ENCODE measurements at places on chromosomes 6 and 20.
A peak's percentile ranks its signal among the peaks of the same experiment; 100 is the strongest.

DNA sequence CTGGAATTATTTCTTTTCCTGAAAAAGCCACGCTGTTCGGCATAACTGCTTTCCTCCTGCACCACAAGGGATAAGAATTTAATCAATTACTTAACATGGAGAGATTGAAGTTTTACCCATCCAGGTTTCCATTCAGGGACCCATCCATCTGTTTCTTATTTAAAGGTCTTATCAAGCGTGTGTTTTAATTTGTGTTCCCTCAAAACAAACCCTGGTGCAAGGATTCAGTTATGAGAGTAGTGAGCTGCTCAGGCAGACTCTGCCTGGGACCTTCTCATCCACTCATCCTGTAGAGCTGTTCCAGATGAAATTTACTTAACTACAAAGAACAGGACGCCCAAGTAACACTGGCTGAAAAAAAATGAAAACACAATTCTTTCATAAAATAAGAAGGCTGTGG, 97.8 kb downstream of the BANF2 start:
- no peak for DNase-seq

GRCh38 chr6:168320634-168321033, 1.1 kb upstream of the DACT2 start:
- no peak for DNase-seq

DNA sequence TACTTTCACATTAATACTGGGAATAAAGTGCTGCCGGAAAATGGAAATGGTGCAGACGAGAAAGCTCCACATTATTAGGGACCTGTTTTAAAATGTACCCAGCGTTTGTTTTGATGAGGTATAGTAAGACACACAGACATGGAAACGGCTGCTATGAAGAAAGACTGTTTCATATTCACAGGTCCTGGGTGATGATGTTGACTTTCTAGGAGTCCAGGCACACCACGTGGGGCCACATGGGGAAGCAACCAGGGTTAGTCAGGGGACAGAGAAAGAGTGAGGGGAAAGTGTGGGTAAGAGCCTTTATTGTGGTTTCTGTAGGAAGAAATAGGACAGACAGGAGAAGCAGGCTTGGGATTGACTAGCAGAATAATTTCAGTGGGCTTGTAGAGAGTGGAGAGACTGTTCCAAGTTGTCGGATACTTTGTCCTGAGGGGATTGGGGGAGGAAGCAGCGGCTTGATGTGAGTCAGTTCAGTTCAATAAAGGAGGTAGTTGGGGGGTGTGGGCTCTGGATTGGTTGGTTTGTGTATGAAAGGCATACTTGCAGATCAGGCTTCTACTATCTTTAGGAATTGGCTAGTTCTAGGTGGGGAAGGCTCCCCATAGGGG, 112.0 kb upstream of the MCHR2 start:
- DNase-seq: no peak

DNA sequence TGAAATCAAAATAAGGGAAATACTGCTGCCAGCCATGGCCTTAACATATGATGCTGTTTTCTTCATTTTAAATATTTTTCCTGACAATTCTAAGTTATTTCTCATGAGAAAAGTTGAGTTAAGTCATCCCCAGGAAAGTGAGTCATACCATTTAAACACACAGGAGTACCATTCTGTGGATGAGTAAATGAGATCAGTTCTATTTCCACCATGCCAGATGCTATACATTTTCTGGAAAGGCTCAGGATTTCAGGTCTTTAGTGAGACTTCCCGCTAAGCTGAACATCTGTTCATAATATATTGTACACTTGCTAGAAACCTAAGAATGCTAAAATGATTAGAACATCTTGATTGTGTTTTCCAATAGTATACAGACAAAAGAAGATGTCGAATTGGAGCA, 256.2 kb upstream of the MANEA start:
- no peak for DNase-seq

GRCh38 chr20:60238992-60239660, 280.9 kb downstream of the CDH26 start:
- DNase-seq: no peak

DNA sequence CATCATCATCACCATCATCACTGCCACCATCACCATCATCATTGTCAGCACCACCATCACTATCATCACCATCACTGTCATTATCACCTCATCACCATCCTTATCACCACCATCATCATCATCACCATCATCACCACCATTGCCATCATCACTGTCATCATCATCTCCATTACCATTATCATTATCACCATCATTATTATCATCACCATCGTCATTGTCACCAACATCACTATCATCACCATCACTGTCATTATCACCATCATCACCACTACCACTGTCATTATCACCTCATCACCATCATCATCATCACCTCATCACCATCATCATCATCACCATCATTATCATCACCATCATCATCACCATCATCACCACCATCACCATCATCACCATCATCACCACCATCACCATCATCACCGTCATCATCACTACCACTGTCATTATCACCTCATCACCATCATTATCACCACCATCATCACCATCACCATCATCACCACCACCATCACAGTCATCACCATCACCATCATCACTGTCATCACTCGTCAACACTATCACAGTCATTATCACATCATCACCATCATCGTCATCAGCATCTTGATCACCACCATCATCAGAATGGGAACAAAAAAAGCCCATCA, 191.1 kb downstream of the TTLL2 start:
- no peak for DNase-seq

DNA sequence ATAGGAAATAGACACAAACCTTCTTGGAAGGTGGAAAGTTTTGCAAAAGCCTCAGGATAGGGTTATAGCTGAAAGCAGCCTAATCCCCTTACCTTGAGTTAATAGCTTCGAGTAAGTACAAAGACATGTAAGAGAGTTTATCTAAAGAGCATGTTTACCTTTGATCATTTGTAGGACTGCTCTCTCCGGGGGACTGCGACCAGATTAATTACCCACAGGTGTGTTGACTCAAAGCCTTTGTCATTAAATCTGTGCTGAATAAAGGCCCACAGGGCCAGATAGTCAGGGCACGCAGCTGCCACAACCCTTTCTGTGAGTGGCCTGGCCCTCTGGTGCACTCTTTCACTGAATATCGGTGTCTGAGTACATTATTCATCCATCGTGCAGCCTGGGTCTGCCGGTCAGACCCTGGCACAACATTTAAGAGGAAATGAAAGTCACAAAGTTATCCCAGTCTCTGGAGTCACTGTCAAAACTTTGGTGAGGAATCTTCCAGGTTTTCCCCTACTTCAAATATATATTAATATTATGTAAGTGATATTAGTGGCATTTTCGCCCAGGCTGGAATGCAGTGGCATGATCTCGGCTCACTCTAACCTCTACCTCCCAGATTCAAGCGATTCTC, 5.4 kb upstream of the MICA start:
- peak; percentile 12 for DNase-seq

DNA sequence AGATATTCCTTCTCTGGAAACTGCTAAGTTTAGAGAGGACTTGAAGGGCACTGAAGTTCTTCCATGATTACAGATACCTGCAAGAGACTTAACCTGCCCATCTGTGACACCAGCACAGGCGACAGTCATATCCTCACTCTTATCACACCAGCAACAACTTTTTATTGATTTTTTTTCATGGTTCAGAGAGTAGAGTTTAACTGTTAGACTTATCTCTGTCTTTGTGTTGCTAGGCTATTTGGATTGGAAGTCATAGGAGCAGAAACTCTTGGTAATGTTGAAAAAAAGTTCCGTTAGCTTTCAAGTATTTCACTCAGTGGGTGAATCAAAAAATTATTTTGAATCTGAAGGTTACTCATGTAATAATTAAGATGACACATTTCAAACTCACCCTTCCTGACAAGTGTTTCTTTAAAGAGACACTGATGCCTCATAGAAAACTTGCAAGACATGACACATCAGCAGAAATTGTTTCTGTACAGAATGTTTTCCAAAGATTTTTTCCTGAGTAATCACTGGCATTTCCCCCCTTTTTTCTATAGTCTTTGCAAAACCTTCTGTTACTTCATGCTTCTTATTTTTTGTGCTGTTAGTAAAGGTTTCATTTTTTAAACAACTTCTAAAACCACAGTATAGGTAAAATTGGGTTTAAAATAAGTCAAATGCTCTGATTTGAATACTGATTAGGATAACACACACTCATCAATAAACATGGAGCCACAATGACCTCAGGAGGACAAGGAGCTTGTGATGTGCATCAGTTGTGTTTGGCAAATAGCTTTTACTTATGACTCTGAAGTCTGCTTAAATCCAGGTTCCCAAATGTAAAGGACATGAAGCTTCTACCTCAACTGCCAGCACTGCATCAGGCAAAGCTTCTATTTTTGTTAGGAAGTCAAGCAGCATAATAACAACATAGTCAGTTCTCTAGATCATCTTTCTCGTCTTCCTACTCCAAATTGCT, 252.9 kb upstream of the MAN1A1 start:
- DNase-seq: no peak

GRCh38 chr6:87909849-87910248, 137.8 kb upstream of the SPACA1 start:
- DNase-seq: no peak

- DNase-seq: no peak
These were observed 38.9 kb upstream of the SLC4A11 start for GRCh38 chr20:3277686-3278465.

DNA sequence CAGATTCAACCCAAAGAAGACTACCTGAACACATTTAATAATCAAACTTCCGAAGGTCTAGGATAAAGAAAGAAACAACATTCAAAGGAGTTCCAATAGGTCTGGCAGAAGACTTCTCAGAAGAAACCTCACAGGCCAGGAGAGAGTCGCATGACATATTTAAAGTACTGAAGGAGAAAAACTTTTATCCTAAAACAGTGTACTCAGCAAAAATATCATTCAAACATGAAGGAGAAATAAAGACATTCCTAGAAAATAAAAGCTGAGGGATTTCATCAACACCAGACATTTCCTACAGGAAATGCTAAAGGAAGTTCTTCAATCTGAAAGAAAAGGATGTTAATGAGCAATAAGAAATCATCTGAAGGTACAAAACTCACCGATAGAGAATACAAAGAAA, 108.6 kb downstream of the BTBD9 start:
- DNase-seq: no peak

DNA sequence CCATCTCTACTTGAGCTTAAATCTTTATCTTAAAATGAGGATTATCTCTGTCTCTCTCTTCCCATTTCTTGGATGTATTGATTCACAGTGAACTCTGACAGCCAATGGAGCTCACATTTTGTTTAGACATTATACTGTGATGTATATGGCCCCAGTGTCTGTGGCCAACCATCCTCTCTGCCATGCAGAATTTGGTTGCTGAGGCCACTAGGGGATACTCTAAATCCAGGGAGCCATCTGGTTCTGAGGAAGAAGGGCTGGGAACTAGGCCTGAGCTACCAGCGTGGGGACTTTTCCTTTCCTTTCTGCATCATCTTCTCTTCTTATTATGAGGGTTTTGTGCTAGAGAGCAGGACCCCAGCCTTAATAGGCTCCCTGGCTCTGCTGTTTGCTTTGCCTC, 59.1 kb upstream of the RIPOR2 start:
- DNase-seq: no peak

DNA sequence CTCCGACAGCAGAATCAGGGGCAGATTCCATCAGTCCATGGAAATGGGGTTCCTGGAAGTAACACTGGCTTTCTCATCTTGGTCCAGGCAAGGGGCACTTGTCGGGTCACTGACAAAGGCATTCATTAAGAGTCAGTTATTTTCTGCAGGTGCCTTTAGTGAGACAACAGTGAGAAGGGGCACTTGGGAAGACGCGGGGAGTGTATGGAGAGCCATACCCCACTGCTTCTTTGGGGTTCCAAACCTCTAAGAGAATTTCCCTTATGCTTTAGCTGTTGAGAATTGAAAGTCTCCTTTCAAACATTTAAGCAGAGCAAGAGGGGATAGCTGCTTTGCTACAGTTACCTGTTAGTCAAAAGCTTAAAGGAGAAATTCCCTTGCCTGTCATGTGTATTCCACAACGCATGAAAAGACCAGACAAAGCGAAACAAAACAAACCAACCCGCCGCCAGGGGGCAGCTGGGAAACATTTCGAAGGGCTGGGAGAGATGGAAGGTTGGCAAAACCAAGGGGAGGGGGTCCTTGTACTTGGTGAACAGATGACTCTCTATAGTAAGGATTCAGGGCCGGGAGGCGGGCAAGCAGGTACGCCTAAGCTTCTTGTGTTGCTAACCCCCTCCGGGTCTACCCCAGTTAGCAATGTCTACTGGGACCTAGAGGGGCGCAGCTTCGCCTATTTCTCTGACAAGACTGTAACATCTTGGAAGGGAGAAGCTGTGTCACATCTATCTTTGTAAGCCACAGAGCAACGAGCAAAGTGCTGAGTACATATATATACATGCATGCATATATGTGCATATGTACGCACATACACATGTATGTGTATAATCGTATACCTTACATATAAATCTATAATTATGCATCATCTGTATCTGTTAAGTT, 474.9 kb upstream of the AGPAT4 start:
- peak; percentile 87 for DNase-seq

- no peak for DNase-seq
These were observed 40.8 kb upstream of the NXT1 start for GRCh38 chr20:23309781-23310180.

- no peak for DNase-seq
These were observed 25.4 kb upstream of the KCNB1 start for GRCh38 chr20:49507741-49508434.

DNA sequence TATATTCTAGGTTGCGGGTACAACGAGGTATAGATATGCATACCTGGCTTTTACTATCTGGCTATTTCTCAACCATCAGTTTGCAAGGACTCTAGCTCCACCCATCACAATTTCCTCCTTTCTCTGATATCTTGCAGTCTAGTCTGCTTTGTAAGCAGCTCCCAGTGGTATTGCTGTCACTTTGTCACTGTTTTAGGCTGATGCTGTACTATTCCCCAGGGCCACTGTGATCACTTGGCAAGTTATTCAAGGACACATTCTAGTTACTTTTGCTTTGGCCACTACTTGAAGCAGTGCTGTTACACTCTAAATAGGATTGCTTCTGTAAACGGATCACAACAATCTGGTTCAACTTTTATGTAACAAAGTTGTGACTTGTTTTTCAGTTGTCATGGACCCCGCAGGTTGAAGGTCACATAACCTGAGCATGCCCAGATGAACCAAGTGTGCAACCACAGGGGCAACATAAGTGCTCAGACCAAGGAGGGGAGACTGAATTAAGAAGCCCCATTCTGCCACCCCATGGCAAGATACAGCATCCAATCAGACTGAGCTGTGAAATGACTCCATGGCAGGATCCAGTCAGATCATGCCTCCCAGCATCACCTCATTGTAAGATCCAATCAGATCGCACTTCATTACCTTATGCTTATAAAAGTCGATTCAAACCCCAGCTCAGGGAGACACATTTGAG, 588.4 kb upstream of the CITED2 start:
- DNase-seq: no peak

- no peak for DNase-seq
These were observed 49.0 kb upstream of the RNF24 start for GRCh38 chr20:4064144-4064909.

- no peak for DNase-seq
These were observed 637.0 kb downstream of the COL12A1 start for GRCh38 chr6:74568861-74569260.
